ENCODE measurements at places on chromosomes 4 and X.

DNA sequence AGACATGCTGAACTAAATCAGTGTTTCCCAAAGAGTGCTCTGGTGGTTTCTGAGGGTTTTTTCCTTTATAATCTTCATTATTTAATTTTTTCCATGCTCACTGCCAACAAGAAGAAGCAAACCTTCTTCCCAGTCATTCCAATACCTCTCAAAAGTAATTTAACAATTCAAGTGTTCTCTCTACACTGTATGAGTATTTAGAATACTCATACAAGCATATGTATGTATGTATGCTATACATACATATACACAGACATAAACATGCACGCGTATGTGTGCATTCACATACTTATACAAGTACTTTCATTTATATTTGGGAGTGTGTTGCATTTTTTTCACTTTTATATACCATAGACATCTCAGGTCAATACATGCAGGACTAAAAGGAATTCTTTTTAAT, 54.3 kb upstream of the TXK start:
- no peak for DNase-seq

DNA sequence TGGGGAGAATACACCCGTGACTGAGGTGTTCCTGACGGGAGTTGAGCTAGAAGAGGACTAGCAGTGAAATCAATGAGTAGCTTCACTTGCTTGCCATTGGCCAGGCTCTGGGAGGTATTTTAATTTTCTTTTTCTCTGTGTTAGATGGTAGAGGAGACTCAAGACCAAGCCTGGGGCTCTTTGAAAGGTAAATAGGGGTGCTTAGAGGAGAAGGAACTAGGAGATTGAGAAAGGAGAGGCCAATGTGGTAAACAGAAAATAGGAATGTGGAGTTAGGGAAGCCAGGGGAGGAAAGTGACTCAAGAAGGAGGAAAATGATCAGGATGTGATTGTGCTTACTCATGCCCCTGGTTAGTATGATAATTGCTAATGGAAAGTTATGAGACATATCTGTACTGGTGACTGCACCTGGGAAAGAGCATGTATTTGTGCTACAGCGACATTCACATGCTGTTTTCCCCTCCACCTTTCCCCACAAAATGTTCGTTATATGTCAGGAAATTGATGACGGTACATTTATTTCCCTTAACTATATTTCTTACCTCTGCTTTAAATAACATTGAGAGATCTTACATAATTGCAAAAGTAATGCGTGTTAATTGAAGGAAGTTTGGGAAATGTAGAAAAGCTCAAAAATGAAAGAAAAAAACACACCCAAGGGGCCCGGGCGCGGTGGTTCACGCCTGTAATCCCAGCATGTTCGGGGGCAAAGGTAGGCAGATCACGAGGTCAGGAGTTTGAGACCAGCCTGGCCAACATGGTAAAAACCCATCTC, 16.9 kb upstream of the LRBA start:
- DNase-seq: no peak

DNA sequence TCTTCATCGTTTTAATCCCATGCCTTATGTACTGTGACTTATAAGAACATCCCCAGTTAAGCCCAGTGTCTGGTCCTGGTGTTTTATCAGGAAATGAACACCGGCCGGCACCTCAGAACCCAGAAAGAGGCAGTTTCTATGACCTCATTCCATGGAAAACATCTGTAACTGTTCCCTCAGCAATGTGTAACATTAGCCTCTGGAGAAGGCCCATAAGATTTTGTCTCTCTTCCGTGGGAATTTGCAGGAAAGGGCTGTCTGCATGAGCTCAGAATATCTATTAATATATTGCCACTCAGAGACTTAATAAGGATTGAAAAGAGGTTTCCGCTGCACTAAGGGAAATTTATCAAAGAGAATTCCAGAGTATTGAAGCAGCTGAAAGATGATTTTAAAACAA, 3.1 kb upstream of the TCEANC start:
- no peak for DNase-seq

- no peak for DNase-seq
These were observed 153.5 kb downstream of the KCNIP4 start for GRCh38 chr4:21795091-21795490.

DNA sequence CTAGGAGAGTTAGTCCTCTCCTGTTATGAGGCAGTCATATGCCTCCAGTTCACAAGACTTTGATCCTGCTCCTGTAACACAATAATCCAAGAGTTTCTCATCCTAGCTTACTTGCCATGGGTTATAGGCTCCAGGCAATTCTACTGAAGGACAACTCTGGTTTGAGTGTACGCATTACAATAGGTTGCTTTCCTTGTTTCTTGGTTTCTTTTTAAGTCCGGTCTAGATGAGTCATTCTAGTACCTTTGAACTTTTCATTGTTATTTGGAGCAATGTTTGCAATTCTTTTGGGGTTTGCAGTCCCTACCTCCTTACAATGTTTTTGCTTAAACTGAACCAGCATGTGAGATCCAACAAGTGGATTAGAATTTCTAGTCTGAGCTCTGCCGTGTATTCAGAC, 109.1 kb downstream of the ANAPC4 start:
- no peak for DNase-seq

DNA sequence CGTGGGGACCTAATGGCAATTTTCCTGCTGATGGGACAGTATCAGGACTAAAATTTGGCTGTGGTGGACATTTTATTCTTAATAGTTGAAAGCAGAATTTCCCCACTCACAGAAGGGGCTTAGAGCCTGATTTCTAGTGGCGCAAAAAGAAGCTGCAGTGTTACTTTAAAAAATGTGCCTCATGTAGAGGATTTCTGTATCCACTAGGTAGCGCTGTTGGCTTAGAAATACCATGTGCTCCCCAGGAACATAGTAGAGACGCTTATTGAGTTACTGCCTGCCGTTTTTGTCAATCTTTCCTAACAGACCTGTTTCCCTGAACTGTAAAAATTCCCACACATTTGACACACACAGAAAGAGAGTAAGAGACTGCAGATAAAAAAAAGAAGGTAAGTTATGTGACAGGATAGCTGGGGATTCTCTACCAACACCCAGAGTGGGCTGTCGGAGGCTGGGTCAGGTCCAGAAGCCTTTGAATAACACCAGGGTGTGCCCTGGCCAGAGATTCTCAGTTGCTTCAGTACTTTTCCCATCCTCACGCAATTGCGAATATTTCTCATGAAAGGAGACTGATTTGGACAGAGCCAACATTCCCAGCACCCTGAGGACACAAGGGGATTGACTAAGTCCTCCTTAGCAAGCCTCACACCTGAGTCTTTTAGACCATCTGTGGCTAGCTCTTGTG, 88.4 kb downstream of the ZXDA start:
- DNase-seq: peak; percentile 54

DNA sequence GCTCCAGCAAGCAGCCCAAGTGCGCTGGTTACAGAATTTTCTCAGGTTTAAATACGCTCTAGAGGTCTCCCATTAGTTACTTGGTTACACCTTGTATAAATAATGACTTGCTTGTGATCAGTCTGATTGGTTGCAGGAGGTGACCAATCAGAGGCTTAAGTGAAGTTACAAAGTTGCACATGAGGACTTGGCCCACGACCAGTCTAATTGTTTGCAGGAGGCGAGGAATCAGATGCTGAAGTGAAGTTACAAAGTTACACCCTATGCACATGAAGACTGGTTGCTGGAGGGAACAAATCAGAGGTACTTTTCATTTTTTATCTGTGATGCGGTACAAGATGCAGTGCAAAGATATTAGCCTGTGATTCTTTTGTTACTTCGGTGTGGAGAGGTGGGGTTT, 80.7 kb downstream of the UBE2NL start:
- DNase-seq: no peak

GRCh38 chr4:55346851-55347255, 811 bp downstream of the SRD5A3 start:
- DNase-seq: no peak

- no peak for DNase-seq
These were observed 10.8 kb downstream of the CLCN4 start for GRCh38 chrX:10167573-10167972.

GRCh38 chr4:30620711-30621110, 99.5 kb upstream of the PCDH7 start:
- no peak for DNase-seq

DNA sequence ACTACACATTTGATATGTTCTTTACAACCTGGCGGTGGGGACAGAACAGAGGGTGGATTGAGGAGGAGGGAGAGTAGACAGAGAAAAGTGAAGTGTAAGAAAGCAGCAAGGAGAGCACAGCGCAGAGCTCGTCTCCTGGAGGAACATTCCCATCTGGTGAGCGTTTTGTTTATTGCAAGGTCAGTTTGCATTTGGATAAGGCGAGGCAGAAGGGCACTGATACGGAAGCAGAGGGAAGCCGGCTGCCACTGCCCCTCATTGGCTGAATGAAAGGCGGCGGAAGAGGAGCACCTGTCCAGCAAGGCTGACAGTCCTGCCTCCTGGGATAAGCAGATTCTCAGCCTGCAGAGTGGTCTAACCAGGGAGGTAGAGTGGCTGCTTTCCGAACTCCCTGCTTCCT, 83.2 kb downstream of the GPR143 start:
- no peak for DNase-seq

- DNase-seq: no peak
These were observed 81.4 kb upstream of the TRIM2 start for GRCh38 chr4:153122855-153123254.

DNA sequence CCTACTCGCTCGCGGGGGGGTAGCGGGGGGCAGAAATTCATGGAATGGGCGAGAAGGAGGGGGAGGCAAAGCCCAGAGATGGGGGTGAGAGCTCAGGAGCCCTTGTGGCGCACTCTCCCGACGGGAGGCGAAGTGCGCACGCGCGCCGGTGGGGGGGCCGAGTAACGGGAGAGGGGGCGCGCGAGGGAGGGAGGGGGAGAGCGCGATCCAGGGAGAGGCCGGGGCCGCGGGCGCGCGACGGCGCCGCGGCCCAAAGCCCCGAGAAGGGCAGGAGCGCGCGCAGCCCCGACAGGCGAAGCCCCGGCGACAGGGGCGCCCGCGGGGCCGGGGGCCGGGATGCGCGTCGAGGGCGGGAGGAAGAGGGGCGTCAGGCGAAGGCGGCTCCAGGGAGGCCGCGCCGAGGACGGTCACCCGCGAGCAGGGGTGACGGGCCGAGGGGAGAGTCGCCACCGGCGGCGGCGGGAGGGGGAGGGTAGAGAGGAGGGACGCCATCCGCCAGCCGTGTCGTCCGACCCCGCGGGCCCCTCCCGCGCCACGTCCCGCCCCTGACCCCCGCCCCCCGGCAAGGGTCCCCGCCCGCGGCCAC, 421 bp downstream of the MECP2 start:
- peak; percentile 76 for DNase-seq

DNA sequence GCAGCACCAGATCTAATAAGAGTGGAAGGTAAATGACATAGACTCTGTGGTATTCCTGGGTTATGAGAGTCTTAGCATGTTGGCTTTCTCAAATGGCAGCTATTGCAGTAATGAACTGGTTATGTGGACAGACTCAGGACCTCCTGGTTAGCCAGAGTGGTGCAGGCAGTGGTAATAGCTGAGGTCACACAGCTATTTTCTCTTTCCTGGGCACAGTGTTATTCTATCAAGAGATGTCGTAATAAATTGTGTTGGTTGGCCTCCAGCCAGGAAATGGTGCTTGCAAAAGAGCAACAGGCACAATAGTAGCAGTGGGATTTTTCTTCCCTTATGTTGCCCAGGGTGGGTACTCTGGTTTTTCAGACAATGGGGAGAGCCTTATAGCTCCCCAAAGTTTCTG, 279.2 kb upstream of the FGF16 start:
- DNase-seq: no peak

DNA sequence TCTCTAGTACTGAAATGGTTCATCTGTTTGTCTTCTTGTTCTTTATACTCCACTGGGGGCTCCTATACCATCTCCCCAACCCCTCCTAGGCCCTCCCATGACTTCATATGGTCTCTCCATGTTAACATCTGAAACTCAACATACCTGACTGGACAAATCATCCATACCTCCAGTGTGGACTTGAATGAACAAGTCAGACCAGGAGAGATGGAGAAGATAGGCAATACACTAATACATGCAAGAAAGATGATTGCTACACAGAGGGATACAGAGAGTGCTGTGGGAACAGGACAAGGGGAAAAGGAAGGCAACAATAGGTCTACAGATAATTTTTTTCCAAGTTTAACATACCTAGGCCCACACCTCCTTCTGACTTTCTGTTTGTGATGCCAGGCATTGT, 175.1 kb downstream of the FHIP1A start:
- no peak for DNase-seq

DNA sequence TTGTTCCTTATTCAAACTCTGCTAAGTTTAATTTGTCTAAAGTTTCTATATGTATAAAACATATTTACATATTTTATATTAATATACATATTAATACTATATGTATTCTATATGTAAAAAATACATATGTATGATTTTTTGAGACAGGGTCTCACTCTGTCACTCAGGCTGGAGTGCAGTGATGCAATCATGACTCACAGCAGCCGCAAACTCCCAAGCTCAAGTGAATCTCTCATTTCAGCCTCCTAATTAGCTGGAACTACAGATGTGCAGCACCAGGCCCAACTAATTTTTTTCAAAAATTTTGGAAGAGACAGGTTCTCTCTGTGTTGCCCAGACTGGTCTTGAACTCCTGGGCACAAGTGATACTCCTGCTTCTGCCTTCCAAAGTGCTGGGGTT, 684.9 kb downstream of the TRAM1L1 start:
- no peak for DNase-seq

GRCh38 chr4:176889776-176890175, 97.1 kb upstream of the VEGFC start:
- no peak for DNase-seq

Data from globus pallidus (tissue), 1 donor.